ENCODE measurements at places on chromosomes 12 and 14.

- DNase-seq: no peak
Observed at GRCh38 chr12:15527201-15528080, 205.1 kb downstream of the PTPRO start.

DNA sequence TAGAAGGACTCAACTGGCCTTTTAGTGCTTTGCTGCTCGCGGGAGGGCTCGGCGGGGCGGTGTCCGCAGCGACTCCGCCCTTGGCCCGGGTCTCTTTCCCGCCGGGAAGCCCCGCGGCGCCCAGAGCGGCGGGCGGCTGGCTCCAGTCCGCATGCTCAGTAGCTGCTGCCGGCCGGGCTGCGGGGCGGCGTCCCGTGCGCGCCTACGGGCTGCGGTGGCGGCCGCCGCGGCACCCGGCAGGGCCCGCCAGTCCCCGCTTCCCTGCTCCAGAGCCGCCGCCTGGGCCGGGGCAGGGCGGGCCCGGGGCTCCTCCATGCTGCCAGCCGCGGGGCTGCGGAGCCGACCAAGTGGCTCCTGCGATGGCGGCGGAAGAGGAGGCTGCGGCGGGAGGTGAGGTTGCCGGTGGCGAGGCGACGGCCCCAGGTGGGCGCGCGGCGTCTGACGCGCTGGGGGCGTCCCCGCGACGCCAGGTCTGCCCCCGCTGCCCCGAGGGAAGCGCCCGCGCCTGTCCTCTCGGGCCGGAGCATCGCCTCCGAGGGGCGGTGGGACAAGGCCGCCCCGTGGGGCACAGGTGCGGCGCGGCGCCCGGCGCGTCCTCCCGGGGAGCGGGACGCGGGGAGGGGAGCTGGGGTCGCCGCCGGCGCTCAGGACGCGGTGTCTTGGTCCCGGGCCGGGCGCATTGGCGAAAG is at the start of gene BMAL2:
Gene BMAL2 (plus strand): TSS at position 123 of the 689 bp plus-strand sequence. CDS start 237 bp downstream, at position 360.
- DNase-seq: peak; percentile 61

GRCh38 chr12:95600567-95600966 is 49.3 kb upstream of the USP44 start:
- no peak for DNase-seq

GRCh38 chr14:37622231-37622923 is 26.9 kb downstream of the TTC6 start:
- DNase-seq: no peak

GRCh38 chr12:42705863-42706262 is 116.3 kb upstream of the PRICKLE1 start:
- no peak for DNase-seq

- no peak for DNase-seq
Observed at GRCh38 chr14:24706351-24706750, 72.4 kb upstream of the GZMB start.
